ENCODE measurements at places on chromosomes 5 and 9.

- no peak for DNase-seq
Observed at GRCh38 chr5:57780306-57780960, 297.8 kb upstream of the ACTBL2 start.

GRCh38 chr5:66197764-66198405 lies 53.8 kb downstream of the SREK1 start:
- DNase-seq: no peak

DNA sequence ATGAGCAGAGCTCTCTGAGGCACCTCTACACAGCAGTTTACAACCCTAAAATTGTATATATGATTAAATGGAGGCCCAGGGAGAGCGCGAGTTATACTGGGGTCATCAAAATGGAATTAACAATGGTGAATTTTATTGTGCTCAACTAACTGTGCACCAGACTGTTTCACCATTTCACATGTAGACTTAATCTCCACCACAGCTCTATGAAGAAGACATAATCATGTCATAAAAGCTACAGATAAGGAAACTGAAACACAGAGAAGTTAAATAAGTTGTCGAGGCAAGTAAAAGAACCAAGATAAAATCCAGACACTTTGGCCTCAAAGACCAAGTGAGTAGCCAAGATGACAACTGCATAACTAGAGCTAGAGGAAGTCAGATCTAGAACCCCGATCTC lies 1.5 kb downstream of the SH3TC2 start:
- no peak for DNase-seq

- DNase-seq: no peak
Observed at GRCh38 chr5:125045646-125046045, 299.2 kb upstream of the ZNF608 start.

GRCh38 chr9:16484744-16485143 lies 385.7 kb downstream of the BNC2 start:
- no peak for DNase-seq

- no peak for DNase-seq
Observed at GRCh38 chr5:77960863-77961396, 184.8 kb upstream of the TBCA start.

DNA sequence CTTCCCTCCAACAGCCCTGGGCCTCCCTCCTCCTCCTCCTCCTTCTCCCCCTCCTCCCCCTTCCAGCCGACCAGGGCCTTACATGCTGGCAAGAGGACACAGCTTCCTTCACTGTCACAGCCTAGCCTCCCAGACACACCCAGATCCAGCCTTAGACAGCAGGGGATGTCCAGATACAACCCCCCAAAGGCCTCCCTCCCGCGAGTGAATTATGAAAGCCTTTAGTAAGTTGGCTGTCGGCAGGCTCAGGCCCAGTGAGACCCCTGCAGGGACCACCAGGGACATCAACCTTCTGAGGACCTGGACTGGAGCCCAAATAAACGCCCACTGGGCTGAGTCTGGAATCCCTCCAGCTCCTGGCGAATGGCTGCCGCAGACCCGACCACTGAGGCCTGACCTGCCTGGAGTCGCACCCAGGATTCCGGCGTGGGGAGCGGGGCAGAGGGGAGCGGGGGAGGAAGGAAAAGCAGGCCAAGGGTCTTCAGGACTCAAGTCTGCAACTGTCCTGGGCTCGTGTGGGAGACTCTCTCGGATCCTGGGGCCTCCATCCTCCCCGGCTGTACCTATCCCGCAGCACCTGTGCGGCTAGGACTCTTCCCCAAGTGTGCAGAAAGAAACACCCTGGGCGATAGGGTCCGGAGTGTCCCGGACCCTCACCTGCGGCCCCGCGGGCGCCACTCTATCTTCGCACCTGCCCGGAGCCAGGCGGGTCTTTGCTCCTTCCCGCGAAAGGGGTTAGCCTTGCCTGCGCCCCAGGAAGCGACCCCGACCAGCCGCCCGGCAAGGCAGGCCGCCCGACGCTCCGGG lies 705 bp downstream of the SEPTIN8 start:
- no peak for DNase-seq

DNA sequence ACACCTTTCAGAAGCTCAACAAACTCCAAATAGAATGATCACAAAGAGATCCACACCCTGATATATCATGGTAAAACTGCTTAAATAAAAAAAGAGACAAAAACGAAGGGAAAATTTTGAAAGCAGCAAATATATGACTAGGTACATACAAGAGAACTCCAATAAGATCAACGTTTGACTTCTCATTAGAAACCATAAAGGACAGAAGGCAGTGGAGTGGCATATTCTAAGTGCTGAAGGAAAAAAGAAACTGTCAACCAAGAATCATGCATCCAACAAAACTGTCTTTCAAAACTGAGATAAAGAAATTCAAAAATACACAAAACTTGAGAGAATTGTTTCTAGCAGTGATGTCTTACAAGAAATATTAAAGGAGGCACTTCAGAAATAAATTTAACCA lies 11.2 kb downstream of the SLC22A4 start:
- DNase-seq: no peak
